ENCODE measurements at places on chromosomes 1 and 21. TPM values are rescaled to one million over a fixed set of nuclear protein-coding genes. Genes with fewer than 3 reads are reported as not detected.

CAPN8 gene
- not detected for total RNA-seq

SLC6A17 gene
- 1.8 TPM for total RNA-seq

CA14 gene
- total RNA-seq, result 0.33 TPM

EIF4G3 gene
- total RNA-seq, result 62.8 TPM

CHIT1 gene
- 0.11 TPM for total RNA-seq

NTMT2 gene
- total RNA-seq, result not detected

CD160 gene
- not detected for total RNA-seq

PLA2G2C gene
- not detected for total RNA-seq

LIN28A gene
- not detected for total RNA-seq

DNA sequence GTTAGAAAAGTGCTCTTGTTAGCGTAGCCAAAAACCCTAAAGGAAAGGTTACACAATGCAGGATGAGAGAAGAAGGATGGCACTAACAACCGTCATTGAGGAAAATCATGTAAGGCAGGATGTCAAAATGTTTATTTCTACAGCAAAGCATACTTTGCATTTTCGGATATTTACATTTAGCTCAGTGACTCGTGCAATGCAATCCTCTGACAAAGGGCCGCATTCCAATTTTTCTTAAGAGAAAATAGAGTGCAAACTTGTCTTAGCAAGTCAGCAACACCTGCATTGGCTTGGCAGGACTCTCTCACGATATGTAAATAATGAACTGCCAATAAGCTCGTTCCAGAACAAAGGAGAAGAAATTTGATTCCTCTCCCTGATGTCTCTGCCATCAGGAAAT is 33.3 kb downstream of the TIAM1 start:
- H3K36me3 ChIP-seq, result no peaks in the 10 kb centered on the region
- no peaks in the 10 kb centered on the region for H3K27me3 ChIP-seq
- no peaks in the 10 kb centered on the region for H3K4me1 ChIP-seq
- no peak overlapping the region for H3K27ac ChIP-seq

DNA sequence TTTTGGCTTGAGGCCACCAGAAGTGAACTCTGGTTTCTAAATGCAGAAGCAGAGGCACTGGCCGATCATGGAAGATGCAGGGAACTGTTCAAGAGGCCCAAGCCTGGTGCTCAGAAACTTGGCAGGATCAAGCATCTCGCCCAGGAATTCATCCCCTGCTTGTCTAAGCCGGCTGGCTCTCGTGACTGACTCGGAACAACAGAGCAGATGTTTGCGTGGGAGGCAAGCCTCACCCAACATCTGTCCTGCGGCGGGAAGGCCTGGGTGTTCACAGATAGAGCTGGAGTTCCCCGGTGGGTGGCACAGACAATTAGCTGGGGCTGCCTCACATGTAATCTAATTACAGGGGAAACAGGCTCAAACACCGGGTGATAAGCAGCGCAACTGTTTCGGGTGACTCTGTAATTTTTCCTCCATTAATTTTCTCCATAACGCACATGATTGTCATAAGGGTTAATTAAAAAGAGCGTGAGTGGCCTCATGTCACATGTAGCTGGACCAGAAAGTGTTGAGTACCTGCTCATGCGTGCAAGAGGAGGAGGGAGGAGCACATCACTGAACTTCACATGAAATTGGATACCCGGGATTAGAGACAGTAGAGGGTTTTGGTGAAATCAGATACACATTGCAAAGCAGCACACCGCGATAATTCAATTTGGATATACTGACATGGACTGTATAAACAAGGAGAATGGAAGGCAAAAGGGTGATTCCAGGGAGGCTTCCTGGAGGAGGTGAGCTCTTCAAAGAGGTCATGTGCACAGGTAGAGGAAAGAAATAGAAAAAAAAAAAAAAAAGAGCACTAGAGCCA is 180.0 kb downstream of the ETS2 start:
- no peaks in the 10 kb centered on the region for H3K27me3 ChIP-seq
- H3K36me3 ChIP-seq, result no peaks in the 10 kb centered on the region
- peaks cover 43% of the 10 kb centered on the region for H3K4me1 ChIP-seq
- peak; percentile 92 for DNase-seq
- peak overlapping the region; percentile 73 for H3K27ac ChIP-seq

DNA sequence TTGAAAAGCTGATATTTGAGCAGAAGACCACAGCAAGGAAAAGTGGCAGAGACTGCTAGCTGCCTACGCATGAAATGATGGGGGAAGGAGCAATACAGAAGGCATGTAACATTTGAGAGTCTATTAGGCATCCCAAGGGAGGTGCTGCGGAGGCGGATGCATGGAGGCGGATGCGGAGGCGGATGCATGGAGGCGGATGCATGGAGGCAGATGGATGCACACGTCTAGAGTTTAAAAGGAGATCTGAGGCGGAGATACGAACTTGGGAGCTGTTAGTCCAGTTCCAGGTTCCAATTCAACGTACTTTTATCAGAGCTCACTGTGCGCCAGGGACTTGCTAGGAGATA is 744 bp upstream of the DDX20 start:
- DNase-seq, result no peak
- peaks cover 24% of the 10 kb centered on the region for H3K4me1 ChIP-seq
- peaks cover under 1% of the 10 kb centered on the region for H3K36me3 ChIP-seq
- peak overlapping the region; percentile 87 for H3K4me3 ChIP-seq

DNA sequence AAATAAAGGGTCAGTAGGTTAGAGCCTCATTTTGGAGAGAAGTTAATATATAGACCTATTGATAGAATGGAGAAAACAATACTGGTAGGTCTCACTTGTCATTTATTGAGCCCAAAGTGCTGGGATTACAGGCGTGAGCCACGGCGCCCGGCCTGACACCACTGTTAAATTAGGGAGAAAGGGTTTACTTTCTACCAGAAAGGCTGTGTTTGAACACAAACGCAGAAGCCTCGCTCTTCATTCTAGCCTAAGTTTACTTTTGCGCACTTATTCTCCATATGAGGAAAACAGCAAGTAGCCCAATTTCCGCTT is 710 bp upstream of the PRPF3 start:
- H3K36me3 ChIP-seq, result peaks cover 10% of the 10 kb centered on the region
- H3K27me3 ChIP-seq, result no peaks in the 10 kb centered on the region
- H3K27ac ChIP-seq, result peak overlapping the region; percentile 87

DNA sequence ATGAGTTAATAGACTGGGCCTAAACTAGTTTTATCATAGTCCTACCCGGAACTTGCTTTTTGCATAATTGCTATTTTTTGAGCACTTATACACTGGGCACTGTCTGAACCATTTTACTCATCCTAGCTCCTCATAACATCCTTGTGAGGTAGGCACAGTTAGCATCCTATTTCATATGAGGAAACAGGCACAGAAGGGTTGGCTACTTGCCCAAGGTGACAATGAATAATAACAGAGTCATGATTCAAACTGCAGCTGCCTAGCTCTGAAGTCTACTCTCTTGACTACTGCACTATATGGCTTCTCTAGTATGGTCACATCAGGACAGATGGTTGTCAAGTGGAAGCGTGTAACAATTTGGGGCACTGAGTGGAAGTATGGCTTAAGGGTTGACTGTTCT is 18.2 kb upstream of the RC3H1 start:
- no peaks in the 10 kb centered on the region for H3K27me3 ChIP-seq
- no peak overlapping the region for H3K27ac ChIP-seq
- H3K36me3 ChIP-seq, result no peaks in the 10 kb centered on the region
- no peak overlapping the region for H3K4me3 ChIP-seq

GRCh38 chr1:221994939-221995338 is 253.1 kb upstream of the DUSP10 start:
- no peaks in the 10 kb centered on the region for H3K36me3 ChIP-seq
- no peak for DNase-seq
- H3K4me3 ChIP-seq, result no peak overlapping the region
- no peak overlapping the region for H3K27ac ChIP-seq
- no peaks in the 10 kb centered on the region for H3K27me3 ChIP-seq

DNA sequence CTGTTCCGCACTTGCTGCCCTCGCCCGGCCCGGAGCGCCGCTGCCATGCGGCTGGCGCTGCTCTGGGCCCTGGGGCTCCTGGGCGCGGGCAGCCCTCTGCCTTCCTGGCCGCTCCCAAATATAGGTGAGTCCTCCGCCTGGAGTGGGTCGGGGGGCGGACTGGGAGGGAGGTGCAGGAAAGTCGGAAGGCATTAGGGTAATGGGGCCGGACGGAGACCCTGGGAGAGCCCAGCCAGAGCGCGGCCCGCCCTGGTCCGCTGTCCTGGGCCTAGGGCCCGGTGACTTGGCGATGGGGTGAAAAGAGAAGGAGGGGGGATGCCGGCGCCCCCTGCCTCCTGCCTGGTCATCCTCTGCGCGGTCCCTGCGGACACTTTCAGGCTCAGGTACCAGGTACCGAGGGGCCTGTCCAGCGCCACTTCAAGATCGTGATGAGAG is 243 bp downstream of the ADAM15 start:
- no peak for DNase-seq
- H3K27ac ChIP-seq, result peak overlapping the region; percentile 93
- H3K4me1 ChIP-seq, result peaks cover 30% of the 10 kb centered on the region
- peaks cover 28% of the 10 kb centered on the region for H3K36me3 ChIP-seq
- H3K27me3 ChIP-seq, result no peaks in the 10 kb centered on the region
- peak overlapping the region; percentile 83 for H3K4me3 ChIP-seq

- no peaks in the 10 kb centered on the region for H3K27me3 ChIP-seq
- H3K4me3 ChIP-seq, result no peak overlapping the region
- no peak overlapping the region for H3K27ac ChIP-seq
- peaks cover 3% of the 10 kb centered on the region for H3K4me1 ChIP-seq
- H3K36me3 ChIP-seq, result no peaks in the 10 kb centered on the region
- no peak for DNase-seq
Measured at GRCh38 chr21:37273440-37273839, 6.3 kb upstream of the VPS26C start.

DNA sequence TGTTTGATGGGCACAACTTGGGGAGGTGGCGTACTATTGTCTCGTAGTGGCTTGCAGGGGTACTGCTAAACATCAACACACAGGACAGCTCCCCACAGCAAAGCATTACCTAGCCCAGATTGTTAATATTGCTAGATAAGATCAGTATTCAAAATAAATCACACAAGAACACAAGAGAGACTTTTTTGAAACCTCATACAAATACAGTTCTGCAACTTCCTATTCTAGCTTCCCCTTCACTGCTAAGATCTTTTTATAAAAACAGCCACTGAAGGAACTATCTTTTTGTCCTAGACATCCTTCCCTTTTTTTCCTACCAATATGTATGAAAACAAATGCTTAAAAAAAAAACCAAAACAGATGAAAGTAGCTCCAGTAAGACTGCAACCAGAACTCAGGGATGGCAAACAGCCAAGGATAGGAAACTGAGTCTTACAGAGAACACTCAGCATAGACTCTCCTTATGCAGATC is 137.8 kb upstream of the KRTAP19-8 start:
- peaks cover 15% of the 10 kb centered on the region for H3K4me1 ChIP-seq
- no peaks in the 10 kb centered on the region for H3K27me3 ChIP-seq

- no peaks in the 10 kb centered on the region for H3K4me1 ChIP-seq
- no peaks in the 10 kb centered on the region for H3K36me3 ChIP-seq
- H3K27me3 ChIP-seq, result no peaks in the 10 kb centered on the region
- no peak overlapping the region for H3K4me3 ChIP-seq
Measured at GRCh38 chr1:241202401-241202800, 154.6 kb downstream of the RGS7 start.

GRCh38 chr1:175935566-175936115 is 192.2 kb upstream of the TNR start:
- no peaks in the 10 kb centered on the region for H3K27me3 ChIP-seq
- no peaks in the 10 kb centered on the region for H3K4me1 ChIP-seq
- DNase-seq, result no peak

DNA sequence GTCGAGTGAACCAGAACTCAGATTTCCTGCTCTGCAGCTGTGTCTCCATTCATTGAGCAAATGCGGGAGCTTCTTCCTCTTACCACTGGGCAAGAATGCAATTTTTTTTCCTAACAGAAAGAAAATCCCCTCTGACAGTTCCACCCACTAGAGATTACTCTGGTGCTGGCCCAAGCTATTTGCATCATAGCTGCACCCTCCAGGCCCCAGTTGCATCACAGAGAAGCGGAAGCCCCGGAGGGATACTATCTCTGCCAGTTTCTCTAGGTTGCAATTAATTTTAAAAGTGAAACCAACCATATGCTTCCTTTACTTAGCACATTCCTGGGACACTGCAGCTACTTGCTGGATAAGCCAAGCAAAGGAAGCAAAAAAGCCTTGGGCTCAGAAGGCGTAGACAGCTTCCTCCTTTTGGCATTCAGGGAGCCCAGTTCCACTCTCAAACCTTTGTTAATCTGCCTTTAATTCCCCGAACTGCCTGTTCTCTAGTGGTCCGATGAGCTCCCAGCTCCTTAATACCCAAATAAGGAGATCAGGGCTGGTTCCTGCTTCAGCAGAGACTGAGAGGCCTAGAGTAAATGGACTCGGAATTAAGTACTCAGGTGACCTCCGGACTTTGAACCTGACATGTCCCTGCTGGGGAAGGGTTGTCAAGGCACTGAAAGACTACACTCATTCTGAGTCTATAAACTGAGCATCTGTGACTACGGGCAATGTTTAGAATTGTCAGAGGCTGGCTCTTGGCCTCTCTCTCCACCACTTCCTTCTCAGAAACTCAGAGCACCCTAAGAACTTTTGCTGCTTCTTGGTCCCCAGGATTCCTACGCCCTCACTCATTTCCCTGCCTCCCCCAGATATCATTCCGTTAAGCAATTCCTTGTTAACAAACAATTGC is 72.5 kb upstream of the TNFSF18 start:
- no peaks in the 10 kb centered on the region for H3K36me3 ChIP-seq
- peaks cover 24% of the 10 kb centered on the region for H3K4me1 ChIP-seq
- H3K4me3 ChIP-seq, result peak overlapping the region; percentile 31
- peak overlapping the region; percentile 84 for H3K27ac ChIP-seq
- no peaks in the 10 kb centered on the region for H3K27me3 ChIP-seq

DNA sequence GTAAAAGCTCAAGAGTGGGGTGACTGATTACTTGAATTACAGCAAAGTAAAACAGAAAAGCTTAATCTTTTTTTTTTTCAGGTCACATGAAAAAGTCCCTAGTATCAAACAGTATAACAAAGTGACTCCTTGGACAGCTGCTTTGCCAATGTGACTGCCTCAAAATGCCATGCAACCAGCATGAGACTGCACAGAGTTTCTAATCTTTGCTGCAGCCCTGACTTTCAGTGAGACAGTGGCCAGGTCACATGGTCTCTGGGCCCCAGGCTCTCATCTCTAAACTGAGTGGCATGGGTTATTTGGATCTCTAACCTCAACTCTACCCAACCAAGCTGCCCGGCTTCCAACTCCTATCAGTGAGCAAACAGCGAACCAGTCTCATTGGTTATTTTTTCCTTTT is 169.0 kb downstream of the VAV3 start:
- H3K27ac ChIP-seq, result no peak overlapping the region
- no peak overlapping the region for H3K4me3 ChIP-seq
- H3K4me1 ChIP-seq, result no peaks in the 10 kb centered on the region
- DNase-seq, result no peak
